ENCODE measurements at places on chromosomes 6 and 20.

DNA sequence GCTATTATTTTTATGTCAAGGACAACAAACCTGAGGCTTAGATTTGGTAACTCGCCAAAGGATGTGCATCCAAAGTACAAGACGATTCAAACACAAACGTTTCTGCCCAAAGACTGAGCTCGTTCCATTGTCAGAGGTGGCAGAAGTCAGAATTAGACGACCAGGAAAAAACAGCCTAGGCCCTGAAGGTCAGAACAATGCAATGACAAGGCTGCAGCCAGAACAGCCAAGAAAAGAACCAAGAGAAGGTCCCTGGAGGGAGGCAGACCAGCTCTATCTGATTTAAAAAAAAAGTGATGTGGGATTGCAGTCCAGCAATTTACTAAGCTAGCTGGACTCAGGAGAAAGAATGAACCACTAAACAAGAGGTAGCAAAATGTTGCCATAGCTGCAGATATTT, 54.2 kb downstream of the NCOA7 start:
- H3K27me3 ChIP-seq: no peaks in the 10 kb centered on the region
- H3K4me1 ChIP-seq: no peaks in the 10 kb centered on the region
- DNase-seq: no peak
- H3K4me3 ChIP-seq: no peak overlapping the region
- no peaks in the 10 kb centered on the region for H3K36me3 ChIP-seq
- no peak overlapping the region for H3K27ac ChIP-seq

- no peaks in the 10 kb centered on the region for H3K36me3 ChIP-seq
- no peak overlapping the region for H3K4me3 ChIP-seq
- H3K27ac ChIP-seq: no peak overlapping the region
- no peaks in the 10 kb centered on the region for H3K4me1 ChIP-seq
- H3K27me3 ChIP-seq: no peaks in the 10 kb centered on the region
- no peak for DNase-seq
Measured at GRCh38 chr20:54048481-54048880, 21.9 kb downstream of the BCAS1 start.

DNA sequence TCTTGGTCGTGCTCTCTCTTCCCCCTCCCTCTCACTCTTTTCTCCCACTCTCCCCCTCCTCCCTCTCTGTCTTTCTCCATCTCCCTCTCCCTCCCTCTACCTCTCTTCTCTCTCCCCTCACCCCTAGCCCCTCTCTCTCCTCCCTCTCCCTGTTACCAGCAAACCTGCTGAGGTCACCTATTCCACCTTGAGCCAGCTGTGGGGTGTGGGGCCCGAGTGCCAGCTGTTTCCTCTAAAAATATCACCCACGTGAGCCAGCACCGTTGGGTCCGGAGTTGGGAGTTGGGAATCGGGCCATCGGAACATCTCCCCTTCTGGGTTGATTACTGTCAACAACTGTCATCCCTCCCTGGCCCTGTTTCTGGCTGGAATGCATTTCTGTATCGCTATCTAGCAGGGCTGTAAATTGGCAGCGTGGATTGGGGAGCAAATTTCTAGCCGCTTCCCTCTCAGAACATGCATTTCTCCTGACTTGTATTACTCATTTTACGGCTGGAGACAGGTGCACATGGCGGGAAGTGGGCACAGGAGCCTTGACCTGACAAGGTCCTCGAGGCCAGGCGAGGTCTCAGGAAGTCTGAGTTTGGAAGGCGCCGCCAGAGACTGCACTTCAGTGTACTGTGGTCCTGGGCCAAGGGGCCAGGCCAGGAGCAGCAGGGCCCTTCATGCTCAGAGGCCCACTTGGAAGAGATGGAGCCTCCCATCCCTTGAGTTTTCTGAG, 165.3 kb downstream of the CDH4 start:
- H3K27ac ChIP-seq: no peak overlapping the region
- no peaks in the 10 kb centered on the region for H3K27me3 ChIP-seq
- H3K4me1 ChIP-seq: no peaks in the 10 kb centered on the region
- no peak for DNase-seq

DNA sequence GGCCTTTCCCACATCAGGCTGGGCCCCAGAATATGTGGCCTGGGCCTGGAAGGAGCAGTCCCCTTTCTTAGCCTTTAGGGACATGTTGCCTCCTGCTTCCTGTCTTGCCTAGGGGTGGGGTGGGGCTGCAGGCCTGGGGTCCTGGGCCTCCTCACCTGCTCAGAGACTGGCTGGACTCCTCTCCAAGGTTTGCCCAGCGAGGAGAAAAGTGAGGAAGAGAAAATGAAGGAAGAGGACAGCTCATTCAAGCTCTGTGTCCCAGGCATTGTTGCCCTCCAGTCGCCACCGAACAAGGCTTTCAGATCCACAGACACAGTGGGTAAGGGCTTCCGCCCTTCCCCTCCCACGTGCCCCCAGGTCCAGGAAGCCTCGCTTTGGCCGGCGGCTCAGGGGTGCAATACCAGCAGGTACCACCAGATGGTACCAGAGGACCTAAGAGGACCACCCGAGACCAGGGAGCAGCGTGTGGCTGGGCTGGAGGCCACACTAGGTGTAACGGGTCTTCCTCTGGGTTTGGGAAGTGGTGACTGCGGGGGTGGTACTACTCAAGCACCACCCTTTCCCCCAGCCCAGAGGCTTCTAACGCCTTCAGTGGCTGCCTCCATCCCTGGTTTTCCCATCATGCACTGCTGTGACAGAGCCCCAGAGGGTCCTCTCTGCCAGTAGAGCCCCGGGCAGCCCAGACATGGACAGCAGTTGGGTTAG, 5.5 kb upstream of the BAK1 start:
- no peaks in the 10 kb centered on the region for H3K27me3 ChIP-seq
- DNase-seq: peak; percentile 82
- peak overlapping the region; percentile 68 for H3K27ac ChIP-seq
- H3K36me3 ChIP-seq: no peaks in the 10 kb centered on the region

DNA sequence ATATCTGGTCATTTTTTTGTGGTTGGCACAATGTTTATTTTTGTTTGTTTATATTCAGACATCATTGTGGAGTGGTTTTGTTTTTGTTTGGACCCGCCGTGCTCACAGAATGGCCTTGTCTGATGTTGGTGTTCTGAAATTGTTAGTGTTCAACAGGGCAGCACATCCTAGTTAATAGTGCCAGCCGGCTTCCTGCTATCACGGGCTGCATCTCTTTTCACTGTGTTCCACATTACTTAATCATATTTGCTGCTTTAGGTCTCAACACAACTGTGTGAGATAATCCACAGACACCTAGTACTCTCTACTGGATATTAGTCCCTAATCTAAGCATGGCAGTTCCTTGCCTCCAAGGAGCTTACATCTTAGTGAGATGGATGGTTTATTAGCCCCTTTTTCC, 2.8 kb upstream of the EIF2S2 start:
- no peaks in the 10 kb centered on the region for H3K36me3 ChIP-seq
- no peak for DNase-seq
- no peak overlapping the region for H3K27ac ChIP-seq
- H3K4me1 ChIP-seq: peaks cover 22% of the 10 kb centered on the region

GRCh38 chr6:44264154-44265006, 971 bp downstream of the NFKBIE start:
- DNase-seq: no peak
- peaks cover 39% of the 10 kb centered on the region for H3K4me1 ChIP-seq
- H3K36me3 ChIP-seq: peaks cover 14% of the 10 kb centered on the region
- H3K27me3 ChIP-seq: peaks cover 8% of the 10 kb centered on the region
- H3K4me3 ChIP-seq: peak overlapping the region; percentile 91
- peak overlapping the region; percentile 94 for H3K27ac ChIP-seq

DNA sequence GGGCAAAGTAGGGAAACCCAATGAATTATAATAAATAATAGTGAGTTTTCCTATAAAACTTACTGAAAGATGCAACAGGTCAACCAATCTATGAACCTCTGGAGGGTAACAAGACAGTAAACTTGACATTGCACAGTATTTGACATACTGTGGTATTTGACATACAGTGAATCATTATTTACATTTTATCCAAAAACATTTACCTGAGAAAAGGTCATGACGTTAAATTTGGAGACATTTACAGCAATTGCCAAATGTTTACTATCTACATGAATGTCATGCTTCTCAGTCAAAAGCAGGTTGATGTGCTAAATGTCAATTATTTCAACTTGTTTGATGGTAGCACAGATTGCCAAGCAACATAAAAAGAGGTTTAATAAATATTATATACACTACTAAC, 35.8 kb upstream of the NOX3 start:
- H3K36me3 ChIP-seq: no peaks in the 10 kb centered on the region
- no peak overlapping the region for H3K4me3 ChIP-seq
- H3K4me1 ChIP-seq: no peaks in the 10 kb centered on the region

DNA sequence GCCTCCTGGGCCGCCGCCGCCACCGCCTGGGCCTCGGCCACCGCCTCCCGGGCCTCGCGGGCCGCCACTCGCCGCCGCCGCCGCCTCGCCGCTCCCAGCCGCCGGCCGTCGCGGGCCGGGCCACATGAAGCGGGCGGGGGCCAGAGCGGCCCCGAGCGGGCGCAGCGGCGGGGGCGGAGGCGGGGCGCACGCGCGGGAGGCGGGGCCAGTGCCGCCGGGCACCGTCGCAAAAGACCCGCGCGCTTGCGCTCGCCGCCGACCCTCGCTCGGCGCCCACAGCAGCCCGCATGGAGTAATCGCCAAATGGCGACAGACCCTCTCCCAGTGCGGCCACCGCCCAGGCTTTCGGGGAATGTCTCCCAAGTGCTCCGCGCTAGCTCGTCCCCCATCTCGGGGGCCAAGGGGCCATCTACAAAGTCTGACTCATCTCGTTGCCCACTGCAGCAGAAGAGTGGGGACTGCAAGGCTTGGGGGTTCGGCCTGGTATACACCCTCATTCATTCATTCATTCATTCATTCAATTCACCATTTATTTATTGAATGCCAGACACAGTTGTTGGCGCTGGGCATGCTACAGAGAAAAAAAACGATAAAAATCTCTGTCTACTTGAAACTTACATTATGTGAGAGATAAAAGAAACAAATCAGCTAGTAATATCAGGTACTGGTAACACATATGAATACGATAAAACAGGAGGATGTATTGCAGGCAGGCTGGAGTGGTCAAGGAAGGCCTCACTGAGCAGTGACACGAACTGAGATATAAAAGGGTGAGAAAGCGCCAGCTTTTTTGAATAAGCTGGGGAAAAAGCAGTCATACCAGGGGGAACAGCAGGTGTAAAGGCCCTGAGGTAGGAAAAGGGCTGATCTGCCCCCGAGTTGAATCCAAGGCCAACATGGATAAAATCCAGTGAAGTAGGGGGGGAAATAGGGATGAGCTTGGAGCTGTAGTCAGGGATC, at the start of gene B4GALT5:
B4GALT5 (minus strand) TSS at position 126 of the 960 bp plus-strand sequence. CDS start 188 bp downstream, outside the sequence.
- peak; percentile 60 for DNase-seq
- H3K4me1 ChIP-seq: peaks cover 36% of the 10 kb centered on the region
- peak within 1 kb of the TSS; percentile 60 for H3K27ac ChIP-seq
- no peaks in the 10 kb centered on the region for H3K36me3 ChIP-seq

DNA sequence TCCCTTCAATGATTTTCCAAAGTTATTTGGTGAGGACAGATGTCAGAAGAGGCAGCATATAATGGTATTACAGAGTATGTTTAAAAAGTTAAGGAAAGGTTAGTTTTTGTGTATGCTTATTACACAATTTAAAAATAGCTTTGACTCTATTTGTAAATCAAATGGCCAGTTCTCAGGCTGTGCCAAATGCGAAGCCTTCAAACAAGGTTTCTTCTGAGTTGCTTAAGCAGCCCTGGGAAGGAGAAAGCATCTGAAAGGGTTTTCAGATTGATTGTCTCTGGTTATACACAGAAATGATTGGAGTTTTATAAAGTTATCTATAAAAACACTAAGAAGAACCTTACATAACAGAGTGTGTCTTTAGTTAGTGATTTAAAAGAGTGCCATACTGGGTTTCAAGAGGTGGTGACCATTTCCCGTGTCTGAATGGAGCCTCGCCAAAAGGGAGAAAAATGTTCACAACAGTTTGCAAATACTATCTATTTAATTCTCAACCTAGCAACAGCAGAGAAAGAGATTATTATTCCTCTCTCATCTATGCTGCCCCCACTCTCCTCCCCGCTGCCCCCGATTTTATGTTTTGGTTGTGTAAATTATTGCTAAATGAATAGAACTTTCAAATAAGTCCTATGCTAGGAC, 16.7 kb downstream of the CD109 start:
- no peak overlapping the region for H3K4me3 ChIP-seq
- no peaks in the 10 kb centered on the region for H3K27me3 ChIP-seq
- H3K4me1 ChIP-seq: no peaks in the 10 kb centered on the region
- no peak for DNase-seq
- no peak overlapping the region for H3K27ac ChIP-seq

DNA sequence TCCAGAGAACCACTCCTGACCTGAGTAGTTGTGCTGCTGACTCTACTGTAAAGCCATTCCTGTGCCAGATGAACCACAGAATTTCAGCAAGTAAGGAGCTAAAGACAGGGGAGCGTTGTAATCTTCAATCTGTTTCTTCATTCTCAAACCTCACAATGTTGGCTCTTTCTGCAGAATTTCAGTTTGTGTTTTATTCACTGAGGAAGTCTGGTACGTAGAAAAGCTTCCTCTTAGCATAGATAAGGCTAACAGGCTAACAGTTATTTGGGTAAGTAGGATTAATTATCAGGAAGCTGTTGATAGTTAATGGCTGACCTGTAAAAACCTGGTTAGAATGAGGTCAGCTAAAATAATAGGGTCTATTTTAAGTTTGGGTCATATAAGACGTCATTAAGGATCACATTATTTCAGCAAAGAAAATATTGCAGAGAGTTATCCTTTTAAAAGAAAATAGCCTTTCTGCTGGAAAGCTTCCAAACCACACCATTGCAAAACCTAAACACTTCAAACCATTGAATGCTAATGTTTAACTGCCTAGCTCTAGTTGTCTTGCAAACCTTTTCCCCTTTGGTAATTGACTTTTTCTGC, 14.1 kb upstream of the TENT5A start:
- H3K27ac ChIP-seq: no peak overlapping the region
- no peaks in the 10 kb centered on the region for H3K4me1 ChIP-seq
- H3K4me3 ChIP-seq: no peak overlapping the region
- H3K36me3 ChIP-seq: no peaks in the 10 kb centered on the region

GRCh38 chr6:150967910-150968309, 102.4 kb downstream of the MTHFD1L start:
- H3K36me3 ChIP-seq: no peaks in the 10 kb centered on the region
- DNase-seq: no peak
- no peak overlapping the region for H3K27ac ChIP-seq
- no peaks in the 10 kb centered on the region for H3K27me3 ChIP-seq
- no peaks in the 10 kb centered on the region for H3K4me1 ChIP-seq
- no peak overlapping the region for H3K4me3 ChIP-seq

DNA sequence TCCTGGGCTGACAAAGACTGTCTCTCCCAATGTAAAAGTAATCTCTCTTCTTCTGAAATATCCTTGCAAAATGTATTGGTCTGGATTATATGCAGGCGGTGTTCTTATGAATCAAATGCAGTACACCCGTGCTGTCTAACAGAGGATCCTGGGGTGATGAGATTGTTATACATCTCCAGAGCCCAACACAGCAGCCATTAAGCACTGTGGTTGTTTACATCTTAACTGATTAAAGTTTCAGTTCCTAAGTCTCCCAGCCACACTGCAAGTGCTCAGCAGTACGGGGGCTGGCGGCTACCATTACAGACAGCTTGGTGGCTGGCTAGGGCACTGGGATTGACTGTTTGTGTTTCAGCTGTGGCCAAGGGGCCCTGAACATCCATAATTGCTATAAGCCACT, 7.0 kb downstream of the UNC93A start:
- DNase-seq: no peak
- H3K27ac ChIP-seq: no peak overlapping the region
- no peaks in the 10 kb centered on the region for H3K36me3 ChIP-seq
- no peaks in the 10 kb centered on the region for H3K27me3 ChIP-seq
- no peak overlapping the region for H3K4me3 ChIP-seq

Data from CD4-positive, CD25-positive, alpha-beta regulatory T cell (primary cell).